Naive B cell (primary cell): ENCODE measurements at places on chromosomes 3 and 15.

GRCh38 chr15:40424483-40425115 is 16.2 kb upstream of the BAHD1 start:
- H3K27ac ChIP-seq = no peak overlapping the region
- H3K4me1 ChIP-seq = peaks cover 7% of the 10 kb centered on the region
- no peaks in the 10 kb centered on the region for H3K27me3 ChIP-seq
- H3K4me3 ChIP-seq = no peak overlapping the region
- DNase-seq = no peak
- H3K36me3 ChIP-seq = peaks cover 7% of the 10 kb centered on the region

GRCh38 chr3:8882171-8882593 is 81.1 kb downstream of the RAD18 start:
- H3K27ac ChIP-seq = no peak overlapping the region
- no peaks in the 10 kb centered on the region for H3K4me1 ChIP-seq
- DNase-seq = no peak
- H3K4me3 ChIP-seq = no peak overlapping the region
- peaks cover 28% of the 10 kb centered on the region for H3K36me3 ChIP-seq
- no peaks in the 10 kb centered on the region for H3K27me3 ChIP-seq

DNA sequence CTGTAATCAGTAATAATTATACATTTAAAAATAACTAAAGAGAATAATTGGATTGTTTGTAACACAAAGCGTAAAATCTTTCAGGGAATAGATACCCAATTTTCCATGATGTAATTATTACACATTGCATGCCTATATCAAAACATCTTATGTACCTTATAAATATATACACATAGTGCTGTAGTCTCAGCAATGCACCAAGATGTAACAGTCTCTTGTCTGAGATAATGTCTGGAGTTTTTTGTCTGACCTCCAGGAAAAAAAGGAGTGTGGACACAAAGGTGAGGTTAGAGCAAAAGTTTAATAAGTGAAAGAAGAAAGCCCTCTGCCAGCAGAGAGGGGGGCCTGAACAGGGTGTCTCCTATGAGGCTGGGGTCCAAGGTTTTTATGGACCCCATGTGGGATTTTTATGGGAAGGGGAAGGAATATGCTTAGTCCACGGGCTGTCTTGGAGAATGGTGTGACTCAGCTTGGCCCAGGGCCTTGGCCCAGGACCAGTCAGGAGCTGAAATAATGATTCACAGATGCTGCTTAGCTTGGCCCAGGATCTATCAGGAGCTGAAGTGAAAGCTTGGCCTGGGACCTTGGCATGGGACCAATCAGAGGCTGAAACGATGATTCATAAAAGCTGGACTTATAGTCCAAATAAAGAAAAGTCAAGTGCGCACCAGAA is 545.0 kb downstream of the ZPLD1 start:
- H3K27ac ChIP-seq = no peak overlapping the region
- no peaks in the 10 kb centered on the region for H3K4me1 ChIP-seq
- no peak for DNase-seq
- H3K4me3 ChIP-seq = no peak overlapping the region
- H3K27me3 ChIP-seq = no peaks in the 10 kb centered on the region

DNA sequence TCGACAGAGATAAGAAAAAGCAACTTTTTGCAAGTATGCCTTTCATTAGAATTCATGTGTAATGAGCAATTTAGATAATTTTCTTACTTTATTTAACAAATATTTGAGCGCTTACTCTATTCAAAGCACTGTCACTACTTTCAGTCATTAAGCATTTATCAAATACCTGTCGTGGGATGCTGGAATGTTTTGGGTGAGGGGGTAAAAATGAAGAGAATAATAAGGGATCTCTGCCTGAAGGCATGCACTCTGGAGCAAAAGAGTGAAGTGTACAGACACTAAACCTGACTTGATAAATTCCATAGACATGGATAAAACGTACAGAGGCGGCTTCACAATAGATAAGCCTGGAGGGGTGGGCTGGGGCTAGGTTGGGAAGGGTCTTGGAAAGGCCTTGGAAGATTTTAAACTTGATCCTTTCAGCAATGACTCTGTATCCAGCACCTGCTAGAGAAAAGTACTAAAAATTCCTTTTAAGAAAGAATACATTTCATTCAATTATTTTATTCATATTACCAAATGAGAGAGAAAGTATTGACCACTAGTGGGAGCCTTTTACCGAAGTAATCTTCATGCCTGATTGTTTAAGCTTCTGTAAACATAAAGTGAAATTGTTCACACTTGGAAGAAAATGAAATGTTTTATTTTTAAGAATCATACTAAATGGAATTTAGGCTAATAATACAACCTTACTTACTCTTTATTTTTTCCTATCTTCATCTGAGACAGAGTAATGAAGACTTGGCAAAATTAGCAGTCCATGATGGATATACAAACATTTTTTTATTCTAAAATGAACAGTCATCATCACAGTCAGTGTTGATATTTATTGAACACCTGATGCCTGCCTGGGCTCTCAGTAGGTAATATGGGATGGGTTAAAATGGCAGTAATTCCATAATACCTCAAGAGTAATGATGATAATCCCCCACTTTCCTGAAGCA is 113.2 kb downstream of the PPP2R3A start:
- no peak for DNase-seq
- H3K4me3 ChIP-seq = no peak overlapping the region
- H3K36me3 ChIP-seq = no peaks in the 10 kb centered on the region
- no peaks in the 10 kb centered on the region for H3K27me3 ChIP-seq
- no peaks in the 10 kb centered on the region for H3K4me1 ChIP-seq

DNA sequence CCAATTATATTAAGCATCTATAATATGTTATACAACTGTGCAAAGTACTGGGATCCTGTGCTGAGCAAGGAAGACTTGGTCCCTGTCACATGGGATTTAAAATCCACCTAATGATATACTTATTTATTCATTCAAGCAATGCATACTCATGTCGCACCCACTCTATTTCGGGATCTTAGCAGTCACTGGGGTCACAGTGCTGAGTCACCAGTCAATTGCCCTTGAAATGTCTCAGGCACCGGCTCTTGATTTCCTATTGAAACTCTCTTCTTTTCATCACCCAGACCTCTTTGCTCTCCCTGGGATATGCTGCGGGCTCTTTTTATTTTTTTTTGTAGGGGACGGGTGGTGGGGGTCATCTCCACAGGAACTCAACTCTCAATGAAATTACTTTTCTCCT is 194.5 kb upstream of the GAP43 start:
- no peak overlapping the region for H3K27ac ChIP-seq
- DNase-seq = no peak
- no peaks in the 10 kb centered on the region for H3K27me3 ChIP-seq
- no peaks in the 10 kb centered on the region for H3K36me3 ChIP-seq
- no peaks in the 10 kb centered on the region for H3K4me1 ChIP-seq
- no peak overlapping the region for H3K4me3 ChIP-seq

DNA sequence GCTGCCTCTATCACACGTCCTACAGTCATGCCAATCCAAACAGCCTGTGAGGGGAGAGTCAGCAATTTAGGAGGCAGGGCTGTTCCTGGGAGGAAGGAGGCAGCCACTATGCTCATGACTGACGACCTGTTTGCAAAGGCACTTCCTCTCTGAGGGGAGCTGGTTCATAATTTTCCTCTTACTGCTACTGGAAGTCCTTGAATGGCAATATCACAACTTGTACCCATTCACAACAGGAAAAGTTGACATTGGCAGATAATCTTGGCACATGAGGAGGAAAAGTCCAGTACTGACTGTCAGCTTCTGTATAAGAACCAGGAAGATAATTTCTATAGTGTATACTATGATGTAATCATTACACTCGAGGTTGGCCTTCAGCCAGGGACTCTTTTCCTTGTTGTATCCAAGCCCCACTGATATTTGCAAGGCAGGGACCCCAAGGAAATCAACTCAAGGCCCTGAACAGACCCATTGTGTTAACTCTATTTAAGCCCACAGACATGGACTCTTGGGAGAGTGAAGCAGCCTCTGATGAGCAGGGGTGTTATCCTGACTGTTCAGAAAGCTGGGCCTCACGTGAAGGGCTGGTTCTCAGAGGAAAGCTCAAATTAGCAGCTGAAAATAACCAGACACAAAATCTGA is 267.3 kb upstream of the ADAMTS9 start:
- H3K4me1 ChIP-seq = no peaks in the 10 kb centered on the region
- no peak overlapping the region for H3K4me3 ChIP-seq
- no peaks in the 10 kb centered on the region for H3K27me3 ChIP-seq
- no peak for DNase-seq
- no peak overlapping the region for H3K27ac ChIP-seq

DNA sequence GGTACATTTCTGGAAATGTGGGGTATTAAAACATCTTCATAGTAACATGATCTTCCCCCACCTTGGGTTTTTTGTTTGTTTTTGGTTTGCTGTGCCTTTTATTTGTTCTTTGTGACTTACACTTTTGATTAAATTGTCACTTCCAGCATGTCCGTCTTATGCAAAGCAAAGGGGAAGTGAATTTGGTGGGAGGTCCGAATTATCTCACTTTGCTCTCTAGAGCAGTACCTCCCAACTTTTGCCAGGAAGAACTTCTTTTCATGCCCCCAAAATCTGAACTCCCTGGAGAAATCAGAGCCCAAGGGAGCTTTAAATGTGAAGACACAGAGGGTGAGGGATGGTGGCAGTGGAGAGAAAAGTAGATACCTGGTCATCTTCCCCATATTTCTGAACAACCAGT is 173.1 kb downstream of the IL5RA start:
- no peak overlapping the region for H3K4me3 ChIP-seq
- no peak for DNase-seq
- peaks cover 6% of the 10 kb centered on the region for H3K27me3 ChIP-seq
- no peaks in the 10 kb centered on the region for H3K4me1 ChIP-seq
- no peak overlapping the region for H3K27ac ChIP-seq

GRCh38 chr15:49036650-49037545 is 9.3 kb downstream of the SECISBP2L start:
- H3K36me3 ChIP-seq = peaks cover 4% of the 10 kb centered on the region
- peaks cover 20% of the 10 kb centered on the region for H3K4me1 ChIP-seq
- H3K27me3 ChIP-seq = no peaks in the 10 kb centered on the region
- H3K4me3 ChIP-seq = no peak overlapping the region

GRCh38 chr3:178369006-178369405 is 167.2 kb upstream of the KCNMB2 start:
- no peak for DNase-seq
- no peaks in the 10 kb centered on the region for H3K36me3 ChIP-seq
- no peak overlapping the region for H3K27ac ChIP-seq
- H3K27me3 ChIP-seq = peaks cover 8% of the 10 kb centered on the region

DNA sequence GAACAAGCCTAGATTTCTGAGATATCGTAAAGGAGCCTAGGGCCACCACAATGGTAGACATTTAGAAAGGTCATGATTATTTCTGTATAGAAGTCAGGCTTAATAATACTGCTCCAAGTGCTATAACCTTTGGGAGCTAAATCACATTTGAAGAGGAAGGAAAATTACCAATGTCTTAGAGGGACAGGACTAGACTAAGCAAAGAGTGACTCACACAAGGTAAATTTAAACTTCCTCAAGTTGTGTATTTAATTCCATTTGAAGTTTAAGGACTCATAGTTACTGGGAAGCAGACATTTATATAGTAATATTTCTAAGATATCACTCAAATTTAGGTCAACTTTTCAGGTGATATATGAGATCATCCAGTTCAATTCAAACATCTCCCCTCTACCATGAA is 227.6 kb upstream of the MME start:
- no peak for DNase-seq
- no peaks in the 10 kb centered on the region for H3K36me3 ChIP-seq
- no peaks in the 10 kb centered on the region for H3K4me1 ChIP-seq
- no peak overlapping the region for H3K27ac ChIP-seq
- H3K4me3 ChIP-seq = no peak overlapping the region

- no peaks in the 10 kb centered on the region for H3K27me3 ChIP-seq
- peaks cover 29% of the 10 kb centered on the region for H3K4me1 ChIP-seq
- H3K27ac ChIP-seq = no peak overlapping the region
- H3K4me3 ChIP-seq = no peak overlapping the region
These were observed 272.5 kb downstream of the ZBTB20 start for GRCh38 chr3:114874522-114874971.

GRCh38 chr3:30187366-30187765 is 419.0 kb upstream of the TGFBR2 start:
- H3K36me3 ChIP-seq = no peaks in the 10 kb centered on the region
- H3K27me3 ChIP-seq = no peaks in the 10 kb centered on the region
- no peaks in the 10 kb centered on the region for H3K4me1 ChIP-seq
- DNase-seq = no peak

GRCh38 chr15:40743485-40743901 is 11.6 kb downstream of the RMDN3 start:
- H3K4me1 ChIP-seq = no peaks in the 10 kb centered on the region
- H3K27me3 ChIP-seq = no peaks in the 10 kb centered on the region
- no peak overlapping the region for H3K27ac ChIP-seq
- DNase-seq = no peak
- no peaks in the 10 kb centered on the region for H3K36me3 ChIP-seq

DNA sequence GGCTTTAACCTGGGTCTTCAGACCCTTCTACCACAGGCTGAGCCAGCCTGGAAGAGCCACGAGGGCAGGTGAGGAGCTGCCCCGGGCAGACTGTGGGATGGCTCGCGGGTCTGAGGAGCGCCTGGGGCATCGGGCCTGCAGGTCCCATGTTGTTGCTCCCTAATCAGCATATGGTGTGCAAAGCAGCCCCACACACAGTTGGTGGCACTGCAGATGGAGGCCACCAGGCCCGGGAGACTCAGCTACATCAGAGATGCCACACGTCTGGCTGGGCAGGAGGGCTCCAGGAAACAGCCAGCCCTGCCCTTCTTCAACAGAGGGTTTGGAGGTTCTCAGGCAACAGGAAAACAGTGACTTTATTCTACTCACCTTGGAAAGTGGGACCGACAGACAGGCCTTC is 63.9 kb downstream of the XXYLT1 start:
- H3K4me1 ChIP-seq = peaks cover 27% of the 10 kb centered on the region
- no peak for DNase-seq
- no peaks in the 10 kb centered on the region for H3K27me3 ChIP-seq
- H3K27ac ChIP-seq = no peak overlapping the region
- H3K36me3 ChIP-seq = no peaks in the 10 kb centered on the region

GRCh38 chr15:88835646-88836045 is 32.4 kb downstream of the ACAN start:
- H3K4me3 ChIP-seq = no peak overlapping the region
- peaks cover 22% of the 10 kb centered on the region for H3K27me3 ChIP-seq
- H3K27ac ChIP-seq = no peak overlapping the region
- DNase-seq = no peak
- no peaks in the 10 kb centered on the region for H3K36me3 ChIP-seq
- H3K4me1 ChIP-seq = no peaks in the 10 kb centered on the region

- peaks cover 6% of the 10 kb centered on the region for H3K36me3 ChIP-seq
- H3K4me1 ChIP-seq = peaks cover 11% of the 10 kb centered on the region
- H3K27me3 ChIP-seq = peaks cover 15% of the 10 kb centered on the region
- no peak overlapping the region for H3K4me3 ChIP-seq
- DNase-seq = no peak
- H3K27ac ChIP-seq = no peak overlapping the region
These were observed 252.4 kb upstream of the HES1 start for GRCh38 chr3:193883551-193883950.

DNA sequence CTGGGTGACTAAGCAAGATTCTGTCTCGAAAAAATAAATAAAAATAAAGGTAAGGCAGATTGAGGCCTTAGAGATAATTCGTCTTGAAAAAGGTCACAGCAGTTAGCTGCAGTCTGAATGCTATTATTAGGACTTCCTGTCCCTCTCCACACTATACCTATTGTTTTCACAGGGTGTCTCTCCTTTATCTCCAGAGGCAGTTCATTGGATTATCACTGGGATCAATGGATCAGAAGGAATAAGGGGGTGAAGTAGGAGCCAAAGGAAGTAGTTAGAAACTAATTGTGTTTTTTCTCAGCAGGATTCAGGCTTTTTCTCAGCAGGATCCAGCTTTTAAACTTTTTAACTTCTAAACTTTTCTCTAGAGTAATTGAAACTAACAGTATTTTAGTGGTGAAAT is 326.9 kb downstream of the IL5RA start:
- no peak overlapping the region for H3K27ac ChIP-seq
- no peaks in the 10 kb centered on the region for H3K4me1 ChIP-seq
- H3K27me3 ChIP-seq = no peaks in the 10 kb centered on the region
- H3K4me3 ChIP-seq = no peak overlapping the region
- H3K36me3 ChIP-seq = no peaks in the 10 kb centered on the region
